Effector memory CD4-positive, alpha-beta T cell (primary cell): ENCODE measurements at places on chromosomes 7 and 10.

- DNase-seq, result no peak
Observed at GRCh38 chr7:158842486-158842885, 13.2 kb upstream of the ESYT2 start.

GRCh38 chr10:51983481-51983880 lies 284.1 kb upstream of the CSTF2T start:
- DNase-seq, result no peak

GRCh38 chr10:35011771-35012191 lies 78.4 kb downstream of the CUL2 start:
- DNase-seq, result no peak

GRCh38 chr7:130444751-130445407 lies 4.1 kb upstream of the CEP41 start:
- DNase-seq, result no peak

DNA sequence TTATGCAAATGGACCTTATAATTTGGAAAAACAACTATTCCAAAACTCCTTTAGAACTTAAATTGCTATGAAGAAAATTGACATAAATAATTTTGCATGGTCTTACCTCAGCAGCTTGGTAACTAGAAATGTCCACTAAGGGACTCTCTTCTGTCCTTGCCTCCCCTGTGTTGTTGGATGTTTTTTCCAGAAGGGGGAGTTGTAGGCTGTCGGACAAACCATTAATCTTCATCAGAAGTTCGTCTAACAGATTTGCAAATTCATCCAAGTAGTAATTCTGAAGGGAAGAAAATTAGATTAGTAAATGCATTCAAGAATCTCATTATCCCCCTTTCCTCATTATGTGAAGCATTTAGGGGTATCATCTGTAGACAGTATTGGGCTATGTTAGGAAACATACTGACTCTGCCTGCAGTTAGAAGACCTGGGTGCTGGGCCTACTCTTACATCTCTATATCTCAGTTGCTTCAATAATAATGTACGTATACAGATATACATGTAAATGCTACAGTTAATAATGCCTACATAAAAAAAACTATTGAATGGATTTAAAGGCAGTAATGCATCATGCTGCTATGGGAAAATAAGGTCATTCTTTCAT lies 155.6 kb downstream of the PKD1L1 start:
- DNase-seq, result no peak

DNA sequence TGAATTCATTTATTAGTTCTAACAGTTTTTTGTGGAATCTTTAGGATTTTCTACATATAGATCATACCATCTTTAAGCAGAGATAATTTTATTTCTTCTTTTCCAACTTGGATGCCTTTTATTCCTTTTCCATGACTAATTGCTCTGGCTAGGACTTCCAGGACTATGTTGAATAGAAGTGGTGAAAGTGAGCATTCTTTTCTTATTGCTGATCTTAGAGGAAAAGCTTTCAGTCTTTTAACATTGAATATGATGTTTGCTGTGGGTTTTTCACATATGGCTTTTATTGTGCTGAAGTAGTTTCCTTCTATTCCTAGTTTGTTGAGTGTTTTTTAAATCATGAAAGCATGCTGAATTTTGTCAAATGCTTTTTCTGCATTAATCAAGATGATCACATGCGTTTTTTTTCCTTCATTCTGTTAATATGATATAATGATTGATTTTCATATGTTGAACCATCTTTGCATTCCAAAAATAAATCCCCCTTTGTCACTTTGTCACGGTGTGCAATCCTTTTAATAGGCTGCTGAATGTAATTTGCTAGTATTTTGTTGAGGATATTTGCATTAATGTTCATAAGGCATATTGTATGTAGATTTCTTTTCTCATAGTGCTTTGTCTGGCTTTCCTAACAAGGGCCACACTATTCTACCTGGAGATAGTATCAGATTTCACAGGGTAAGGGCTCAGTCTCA lies 92.9 kb downstream of the ZNF467 start:
- no peak for DNase-seq

DNA sequence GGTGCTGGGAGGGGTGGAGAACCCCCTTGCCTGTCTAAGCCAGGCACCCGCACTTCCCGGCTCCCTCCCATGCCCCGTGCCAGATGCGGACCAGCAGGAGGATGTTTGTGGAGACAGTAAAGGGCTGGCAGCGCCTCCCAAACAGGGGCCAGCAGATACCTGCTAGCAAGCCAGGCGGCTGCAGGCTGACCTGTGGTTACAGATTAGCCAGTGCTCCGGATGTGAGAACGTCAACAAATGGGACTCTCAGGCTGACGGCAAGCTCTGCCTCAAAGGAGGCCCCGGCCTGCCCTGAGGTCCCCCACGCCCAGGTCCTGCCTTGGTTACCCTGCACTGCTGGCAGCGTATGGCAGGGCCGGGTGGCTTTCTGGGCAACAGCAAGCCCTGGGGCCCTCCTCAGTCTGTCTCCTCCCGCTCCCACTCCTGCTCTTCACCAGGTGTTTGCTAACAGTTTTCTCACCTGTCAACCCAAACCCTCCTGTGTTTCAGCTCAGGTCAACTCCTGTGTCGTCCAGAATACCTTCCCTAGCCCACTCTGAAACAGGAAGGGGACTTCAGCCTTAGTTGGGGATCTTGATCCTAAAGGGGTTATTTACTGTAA lies 85.4 kb downstream of the NEURL1 start:
- no peak for DNase-seq

- peak; percentile 12 for DNase-seq
Observed at GRCh38 chr10:96585736-96586418, 935 bp downstream of the TM9SF3 start.

- DNase-seq, result no peak
Observed at GRCh38 chr10:85168243-85168642, 839.9 kb downstream of the CCSER2 start.

DNA sequence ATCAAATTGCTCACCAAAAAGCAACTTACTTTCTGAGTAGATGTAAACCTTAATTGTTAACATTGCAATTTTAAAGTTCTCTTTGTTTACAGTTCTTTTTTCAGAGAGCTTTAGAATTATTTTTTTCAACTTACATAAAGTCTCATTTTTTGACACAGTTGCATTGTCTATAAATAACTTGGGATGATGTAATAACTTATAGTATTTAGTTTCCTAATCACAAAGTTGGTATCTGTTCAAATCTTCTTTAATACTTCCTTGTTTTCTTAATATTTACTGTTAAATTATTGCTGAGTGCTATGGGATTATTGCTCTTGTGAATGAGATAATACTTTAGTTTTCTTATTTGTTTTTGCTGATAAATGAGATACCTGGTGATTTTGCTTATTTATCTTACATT lies 18.9 kb upstream of the SUV39H2 start:
- DNase-seq, result no peak

- DNase-seq, result no peak
Observed at GRCh38 chr7:108581655-108582491, 12.2 kb downstream of the DNAJB9 start.

DNA sequence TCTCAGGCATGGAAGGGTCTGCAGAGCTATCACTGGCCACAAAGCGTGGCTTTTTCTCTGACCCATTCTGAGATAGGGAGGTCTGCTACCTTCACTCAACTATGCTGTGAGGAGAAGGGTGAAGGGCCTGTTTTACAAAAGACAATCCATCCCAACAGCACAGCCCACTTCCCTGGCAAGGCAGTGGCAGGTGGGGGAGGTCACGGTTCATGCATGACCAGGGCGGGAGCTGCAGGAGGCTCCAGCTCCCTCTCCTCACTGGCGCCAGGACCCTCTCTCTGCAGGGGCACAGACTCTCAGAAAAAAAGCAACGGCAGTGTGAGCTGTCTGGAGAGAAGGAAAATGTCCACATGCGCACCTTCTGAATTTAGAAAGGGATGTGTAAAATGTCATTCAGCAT lies 28.5 kb downstream of the GRB10 start:
- no peak for DNase-seq

DNA sequence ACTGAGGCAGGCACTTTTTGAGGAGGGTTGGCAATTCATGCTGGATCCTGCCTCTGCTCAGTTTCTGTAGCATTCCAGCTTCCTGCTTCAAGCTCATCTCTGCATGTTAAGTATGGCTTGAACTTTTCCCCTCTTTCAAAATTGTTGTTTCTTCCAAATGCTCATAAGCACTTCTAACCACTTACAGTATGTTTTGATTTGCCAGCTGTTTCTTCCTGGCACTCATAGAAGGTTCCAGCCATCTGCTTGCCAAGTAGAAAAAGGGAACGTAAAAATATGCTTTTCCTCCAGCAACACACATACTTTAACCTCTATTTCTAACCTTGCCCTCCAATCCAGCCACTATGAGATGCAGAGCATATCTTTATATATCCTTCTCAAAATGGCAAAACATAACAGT lies 692.6 kb upstream of the COBL start:
- no peak for DNase-seq

DNA sequence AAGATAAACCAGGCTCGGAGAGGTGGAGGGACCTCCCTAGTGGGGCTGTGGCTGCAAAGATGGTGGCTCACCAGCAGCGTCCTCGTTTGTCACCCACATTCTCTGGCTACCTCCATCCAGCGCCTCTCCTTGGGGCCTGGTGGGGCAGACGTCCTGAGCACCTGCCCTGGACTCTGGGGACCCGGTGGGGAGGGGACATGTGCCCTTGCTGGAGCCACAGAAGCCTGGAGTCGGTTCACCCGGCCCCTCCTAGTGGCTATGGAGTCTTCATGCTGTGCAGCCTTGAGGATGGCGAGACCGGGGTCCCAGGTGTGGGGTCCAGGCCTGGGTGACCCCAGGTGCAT lies 14.5 kb downstream of the TTYH3 start:
- no peak for DNase-seq

DNA sequence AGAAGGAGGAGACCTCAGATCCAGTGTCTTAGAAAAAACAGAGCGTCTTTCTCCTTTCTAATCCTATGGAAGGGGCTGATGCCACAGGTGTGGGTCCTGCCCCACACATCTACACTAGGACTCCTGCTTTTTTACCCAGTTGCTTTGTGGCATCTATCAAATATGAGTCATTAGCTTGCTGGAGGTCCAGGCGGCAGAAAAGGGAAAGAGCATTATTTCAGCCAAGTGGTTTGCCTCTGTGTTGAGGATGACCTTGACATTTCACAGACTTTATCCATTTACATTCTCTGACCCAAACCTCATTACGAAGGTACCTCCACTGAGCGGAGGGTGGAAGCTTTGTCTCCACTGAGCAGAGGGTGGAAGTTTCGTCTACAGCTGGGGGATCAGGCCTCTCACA lies 308.4 kb upstream of the KLF6 start:
- no peak for DNase-seq
